ENCODE measurements at places on chromosomes 7 and 10.

DNA sequence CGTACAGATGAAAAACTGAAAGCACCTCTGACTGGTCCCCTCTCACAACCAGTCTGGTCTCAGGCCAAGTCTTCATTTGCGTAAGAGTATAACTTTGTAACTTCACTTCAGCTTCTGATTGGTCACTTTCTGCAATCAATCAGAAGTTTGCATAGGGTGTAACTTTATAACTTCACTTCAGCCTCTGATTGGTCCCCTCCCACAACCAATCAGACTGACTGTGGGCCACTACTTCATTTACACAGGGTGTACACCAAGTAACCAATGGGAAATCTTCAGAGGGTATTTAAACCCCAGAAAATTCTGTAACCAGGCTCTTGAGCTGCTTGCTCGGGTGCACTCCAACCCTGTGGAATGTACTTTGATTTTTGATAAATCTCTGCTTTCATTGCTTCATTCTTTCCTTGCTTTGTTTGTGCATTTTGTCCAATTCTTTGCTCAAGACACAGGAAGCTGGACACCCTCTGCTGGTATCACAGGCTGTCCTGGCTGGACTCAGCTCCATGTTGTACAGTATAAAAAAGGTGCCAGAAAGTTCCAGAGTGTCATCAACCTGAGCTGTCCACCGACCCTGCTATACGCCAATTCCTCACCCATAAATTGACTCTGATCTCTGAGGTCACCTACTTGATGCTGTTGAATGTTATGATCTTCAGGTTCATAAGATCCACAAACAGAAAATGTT is 74.5 kb downstream of the COBL start:
- no peak for DNase-seq

- DNase-seq: no peak
Measured at GRCh38 chr7:140972876-140973829, 41.6 kb downstream of the MRPS33 start.

- peak; percentile 20 for DNase-seq
Measured at GRCh38 chr7:114889646-114890285, 32.1 kb upstream of the MDFIC start.

DNA sequence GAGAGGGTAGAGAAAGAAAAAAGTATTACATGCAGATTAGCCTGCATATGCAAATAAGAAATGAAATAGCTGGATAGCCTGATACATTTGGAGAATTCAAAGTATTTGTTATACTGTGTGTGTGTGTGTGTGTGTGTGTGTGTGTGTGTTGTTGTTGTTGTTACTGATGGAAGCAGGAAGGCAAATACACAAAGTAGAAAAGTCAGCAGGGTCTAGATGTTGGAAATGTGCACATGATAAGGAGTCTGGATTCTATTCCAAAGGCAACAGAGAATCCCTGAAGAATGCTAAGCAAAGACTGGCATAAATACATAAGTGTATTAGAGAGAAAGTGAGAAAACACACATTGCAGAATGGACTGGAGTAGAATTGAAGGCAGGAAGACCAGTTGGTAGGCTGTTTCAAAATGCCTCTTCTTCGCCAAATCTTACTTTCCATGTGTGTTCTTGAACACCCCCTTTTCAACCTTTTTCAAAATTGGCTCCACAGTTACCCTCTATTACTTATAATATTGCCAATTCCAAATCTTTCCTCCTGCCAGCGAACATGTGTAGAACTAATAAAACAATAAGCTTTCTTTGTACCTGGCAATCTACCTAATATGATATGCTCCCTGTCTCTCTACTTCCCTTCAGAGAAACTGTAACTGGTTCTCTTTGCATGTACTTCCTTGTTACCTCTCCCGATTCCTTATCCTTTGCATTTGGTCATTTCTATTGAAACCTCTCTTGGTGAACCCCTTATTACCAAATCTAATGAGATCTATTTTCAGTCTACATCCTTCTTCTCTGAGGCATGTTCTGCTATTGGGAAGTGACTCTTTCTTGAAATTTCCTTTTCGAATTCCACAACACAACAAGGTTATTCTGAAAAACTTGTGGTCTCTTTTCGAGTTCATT is 6.2 kb downstream of the CPED1 start:
- DNase-seq: no peak

DNA sequence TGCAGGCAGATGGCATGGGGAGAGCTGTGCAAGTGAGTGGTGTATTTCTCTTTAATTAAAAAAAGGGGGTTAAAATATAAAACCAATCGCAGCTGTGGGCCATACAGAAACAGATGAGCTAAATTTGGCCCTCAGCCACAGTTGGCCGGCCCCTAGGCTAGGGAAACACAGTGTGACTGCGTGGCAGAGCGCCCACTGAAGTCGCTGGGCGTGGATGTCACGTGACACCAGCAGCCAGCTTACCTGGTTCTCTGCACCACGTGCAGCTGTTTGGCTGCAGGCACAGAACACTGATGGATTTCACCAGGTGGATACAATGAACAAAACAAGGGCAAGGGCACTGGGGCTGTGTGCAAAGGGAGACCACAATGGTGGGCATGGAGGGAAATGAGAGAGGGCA is 119.3 kb upstream of the ZNF746 start:
- DNase-seq: no peak

DNA sequence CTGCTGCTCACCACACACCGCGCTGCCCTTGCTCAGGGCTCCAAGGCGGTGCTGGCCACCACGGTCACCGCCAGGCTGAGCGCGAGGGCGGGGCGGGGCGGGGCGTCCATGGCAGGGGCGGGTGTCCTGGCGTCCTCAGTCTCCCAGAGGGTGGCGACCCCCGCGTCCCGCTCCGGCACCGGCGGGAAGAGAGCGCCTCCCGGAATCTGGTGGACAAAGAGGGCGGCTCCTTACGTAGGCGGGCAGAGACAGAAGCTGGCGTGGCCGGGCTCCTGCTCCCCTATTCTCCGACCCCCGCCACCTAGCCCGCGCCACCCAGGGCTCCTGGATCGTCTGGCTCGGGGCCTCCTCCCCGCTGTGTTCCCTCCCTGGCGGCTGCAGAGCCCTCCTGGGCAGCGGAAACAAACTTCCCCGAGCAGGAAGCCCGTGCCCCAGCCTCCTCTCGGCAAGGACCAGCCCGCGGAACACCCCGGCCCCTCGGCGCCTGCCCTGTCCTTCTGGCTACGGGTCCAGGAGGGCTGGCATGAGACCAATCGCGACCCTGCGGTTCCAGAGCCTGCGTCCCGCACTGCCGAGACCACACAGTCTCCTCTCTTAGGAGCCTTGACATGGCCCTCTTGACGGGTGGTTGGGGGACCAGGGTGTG is 133.8 kb upstream of the ZNF92 start:
- no peak for DNase-seq

DNA sequence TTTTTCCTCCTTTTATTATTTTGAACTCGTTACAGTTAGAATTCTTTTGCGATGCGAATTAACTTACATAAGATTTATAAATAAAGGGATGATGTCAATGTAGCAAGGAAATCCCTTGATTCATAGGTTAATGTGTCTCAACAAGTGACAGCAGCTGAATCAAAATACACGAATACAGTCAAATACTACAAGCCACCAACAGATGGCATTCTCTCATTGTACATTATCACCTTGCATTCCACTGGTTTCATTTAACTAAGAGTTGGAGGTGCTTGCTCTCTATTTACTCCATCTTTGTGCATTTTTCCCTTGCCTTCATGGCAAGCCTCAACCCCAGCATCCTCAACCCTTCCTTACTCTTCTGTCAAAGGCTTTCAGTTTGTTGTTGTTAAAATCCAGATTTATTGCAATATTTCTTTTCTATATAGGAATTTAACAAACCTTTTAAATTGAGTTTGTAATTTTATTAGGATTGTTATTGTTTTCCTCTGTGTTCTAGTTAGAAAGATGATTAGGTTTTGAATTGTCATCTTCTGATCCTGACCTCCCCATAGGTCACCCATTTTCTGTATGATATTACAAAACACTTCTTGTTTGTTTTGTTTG is 78.3 kb downstream of the SLC25A40 start:
- DNase-seq: peak; percentile 47

GRCh38 chr10:92342796-92343195 is 51.8 kb downstream of the MARCHF5 start:
- no peak for DNase-seq

DNA sequence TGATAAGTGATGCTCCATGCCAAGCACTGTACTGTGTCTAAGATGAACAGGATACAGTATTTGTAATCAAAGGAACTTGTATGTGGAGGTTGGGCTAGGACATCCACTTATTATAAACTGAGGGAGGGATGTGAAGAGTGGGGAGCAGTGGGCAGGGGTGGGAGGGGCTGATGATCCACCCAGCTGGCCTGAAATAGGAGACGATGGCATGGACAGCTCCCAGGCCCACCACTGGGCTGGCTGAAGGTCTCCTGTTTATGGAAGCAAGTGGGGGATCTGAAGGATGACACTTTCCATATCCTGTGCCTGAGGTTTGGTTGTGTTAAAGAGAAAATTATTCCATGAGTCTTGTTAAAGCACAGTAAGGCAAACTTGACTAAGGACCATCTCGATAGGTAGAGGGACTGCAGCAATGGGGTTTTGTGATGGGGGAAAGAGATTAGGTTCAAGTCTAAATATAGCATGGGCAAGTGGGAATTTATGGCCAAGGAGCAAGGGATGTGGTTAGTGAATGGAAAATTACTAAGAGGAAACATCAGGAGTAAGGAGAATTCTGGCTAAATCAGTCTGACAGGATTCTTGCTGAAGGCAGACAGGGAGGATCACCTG is 124.6 kb downstream of the CCNY start:
- no peak for DNase-seq

- no peak for DNase-seq
Measured at GRCh38 chr7:877312-878232, 1.2 kb downstream of the GET4 start.

DNA sequence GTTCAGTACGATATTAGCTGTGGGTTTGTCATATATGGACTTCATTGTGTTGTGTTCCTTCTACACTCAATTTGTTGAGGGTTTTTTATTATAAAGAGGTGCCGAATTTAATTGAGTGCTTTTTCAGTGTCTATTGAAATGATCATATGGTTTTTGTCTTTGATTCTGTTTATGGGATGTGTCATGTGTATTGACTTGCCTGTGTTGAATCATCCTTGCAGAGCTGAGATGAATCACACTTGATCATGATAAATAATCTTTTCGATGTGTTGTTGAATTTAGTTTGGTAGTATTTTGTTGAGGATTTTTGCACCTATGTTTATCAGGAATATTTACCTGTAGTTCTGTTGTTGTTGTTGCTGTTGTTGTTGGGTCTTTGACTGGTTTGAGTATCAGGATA is 39.8 kb downstream of the ATOH7 start:
- DNase-seq: no peak

- no peak for DNase-seq
Measured at GRCh38 chr10:34759161-34759836, 55.8 kb downstream of the PARD3 start.

- DNase-seq: no peak
Measured at GRCh38 chr10:131808370-131808930, 92.4 kb upstream of the PPP2R2D start.

- no peak for DNase-seq
Measured at GRCh38 chr10:21048068-21048467, 151.0 kb upstream of the NEBL start.

GRCh38 chr7:98669329-98670000 is 52.4 kb downstream of the NPTX2 start:
- DNase-seq: no peak

DNA sequence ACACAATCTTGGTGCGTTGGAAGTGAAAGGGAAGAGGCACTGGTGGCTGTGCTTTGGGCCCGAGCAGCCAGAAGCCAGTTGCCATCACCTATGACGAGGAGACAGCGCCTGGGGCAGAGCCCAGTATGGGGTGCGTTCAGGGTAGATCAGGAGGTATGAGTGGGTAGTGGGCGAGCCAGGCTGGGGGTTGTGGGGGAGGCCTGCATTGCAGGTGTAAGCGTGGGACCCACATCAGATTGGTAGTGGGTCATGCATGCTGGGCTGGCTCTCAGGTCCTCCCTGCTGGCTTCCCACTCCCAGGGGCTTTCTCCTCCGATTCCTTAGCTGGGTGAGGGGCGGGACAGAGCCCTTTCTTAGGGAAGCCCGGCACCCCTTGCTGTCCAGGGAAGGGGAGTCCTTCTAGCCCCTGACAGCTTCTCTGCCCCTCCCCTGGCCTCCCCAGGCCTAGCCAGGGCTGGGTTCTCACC is 445 bp upstream of the PVRIG start:
- no peak for DNase-seq

- no peak for DNase-seq
Measured at GRCh38 chr10:100024748-100025147, 15.0 kb upstream of the DNMBP start.

GRCh38 chr7:93913197-93913596 is 6.8 kb downstream of the GNGT1 start:
- DNase-seq: no peak

DNA sequence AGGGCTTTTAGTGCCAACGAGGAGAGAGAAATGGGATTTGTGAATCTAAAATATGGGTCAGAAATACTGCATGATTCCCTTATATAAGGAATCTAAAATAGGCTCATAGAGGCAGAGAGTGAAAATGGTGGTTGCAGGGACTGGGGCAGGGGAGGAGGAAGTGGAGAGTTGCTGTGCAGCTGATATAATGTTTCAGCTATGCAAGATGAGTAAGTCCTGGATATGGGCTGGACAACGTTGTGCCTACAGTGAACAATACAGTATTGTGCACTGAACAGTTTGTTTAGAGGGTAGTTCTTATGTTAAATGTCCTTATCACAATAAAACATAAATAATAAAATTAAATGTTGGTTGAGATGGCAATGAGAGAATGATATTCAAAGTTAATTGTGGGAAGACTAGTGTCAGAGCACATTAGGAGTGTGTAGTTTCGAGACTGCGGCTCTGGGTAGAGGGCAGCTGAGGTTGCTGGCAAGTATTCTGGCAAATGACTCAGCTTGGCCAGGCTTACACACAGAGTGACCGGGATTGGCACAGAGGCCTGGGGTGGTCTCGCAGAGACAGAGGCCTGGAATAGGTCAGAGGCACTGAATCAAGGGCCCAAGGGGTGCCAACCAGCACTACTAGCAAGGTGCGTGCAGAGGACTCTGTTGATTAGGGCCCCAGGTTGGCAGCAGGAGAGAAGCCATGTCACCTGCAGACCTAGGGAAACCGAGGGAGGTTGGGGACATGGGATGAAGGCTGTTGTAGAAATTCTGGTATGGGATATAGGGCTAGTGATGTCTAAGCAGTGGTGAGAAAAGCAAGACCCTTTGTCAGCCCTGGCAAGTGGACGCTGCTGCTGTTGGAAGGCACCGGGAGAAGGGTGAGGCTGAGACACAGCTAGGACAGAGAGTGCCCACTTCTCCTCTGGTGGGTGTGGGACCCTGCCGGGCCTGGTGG is 2.8 kb upstream of the DEPP1 start:
- DNase-seq: peak; percentile 53
